ENCODE measurements at places on chromosomes 2 and 18. TPM values are rescaled to one million over a fixed set of nuclear protein-coding genes. Genes with fewer than 3 reads are reported as not detected.

DNA sequence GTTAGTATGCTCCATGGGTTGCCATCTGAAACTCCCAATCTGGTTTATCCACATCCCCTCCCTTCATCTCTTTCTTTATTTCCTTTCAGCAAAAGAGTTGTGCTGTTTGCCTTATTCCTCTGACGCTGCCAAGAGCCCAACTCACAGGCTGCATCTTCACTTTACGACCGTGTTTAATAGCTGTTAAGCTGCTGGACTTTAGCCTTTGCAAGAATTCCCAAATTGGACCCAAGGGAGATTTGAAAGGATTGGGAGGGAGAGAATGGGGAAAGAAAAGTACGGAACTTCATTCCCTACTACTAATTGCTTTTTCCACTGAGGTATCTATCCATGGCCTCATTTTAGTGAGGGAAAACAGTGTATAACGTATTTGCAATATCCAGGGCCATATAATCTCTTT lies 263.4 kb upstream of the MEIS1 start:
- H3K4me3 ChIP-seq = no peak overlapping the region
- H3K27ac ChIP-seq = no peak overlapping the region
- DNase-seq = no peak
- no peaks in the 10 kb centered on the region for H3K4me1 ChIP-seq
- no peaks in the 10 kb centered on the region for H3K36me3 ChIP-seq
- no peaks in the 10 kb centered on the region for H3K27me3 ChIP-seq

GRCh38 chr2:48482769-48483168 lies 47.2 kb upstream of the STON1 start:
- no peak overlapping the region for H3K27ac ChIP-seq
- H3K4me3 ChIP-seq = no peak overlapping the region
- H3K27me3 ChIP-seq = no peaks in the 10 kb centered on the region
- H3K36me3 ChIP-seq = peaks cover 2% of the 10 kb centered on the region
- peaks cover 4% of the 10 kb centered on the region for H3K4me1 ChIP-seq

GRCh38 chr2:200871151-200871550 lies 6.7 kb upstream of the CLK1 start:
- no peak for DNase-seq
- no peak overlapping the region for H3K27ac ChIP-seq
- no peaks in the 10 kb centered on the region for H3K36me3 ChIP-seq
- H3K4me1 ChIP-seq = peaks cover 2% of the 10 kb centered on the region

The REEP1 gene
- total RNA-seq = not detected

GRCh38 chr2:76472946-76473345 lies 762.2 kb upstream of the GCFC2 start:
- no peak overlapping the region for H3K27ac ChIP-seq
- no peaks in the 10 kb centered on the region for H3K36me3 ChIP-seq
- no peak overlapping the region for H3K4me3 ChIP-seq
- DNase-seq = no peak
- no peaks in the 10 kb centered on the region for H3K27me3 ChIP-seq

DNA sequence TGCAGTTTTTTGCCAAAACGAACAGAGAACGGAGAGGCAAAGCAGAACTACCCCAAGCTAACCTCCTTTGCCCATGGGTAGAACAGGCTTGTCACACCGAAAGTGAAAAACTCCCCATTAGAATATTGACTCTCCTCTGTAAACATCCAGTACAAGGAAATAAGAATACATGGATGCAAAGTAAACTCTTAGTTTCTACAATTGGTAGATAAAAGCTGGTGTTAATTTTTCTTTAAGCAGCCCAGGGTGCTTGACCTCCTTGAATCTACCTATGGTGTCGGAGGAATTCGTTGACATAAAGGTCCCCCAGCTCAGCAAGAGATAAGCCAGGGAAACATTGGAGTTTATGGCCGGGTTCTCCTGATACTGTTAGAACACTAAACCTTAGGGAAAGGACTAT lies 48.4 kb upstream of the DSG1 start:
- DNase-seq = no peak
- no peaks in the 10 kb centered on the region for H3K36me3 ChIP-seq
- no peak overlapping the region for H3K4me3 ChIP-seq
- no peaks in the 10 kb centered on the region for H3K27me3 ChIP-seq

The CFC1 gene
- not detected for total RNA-seq

- H3K36me3 ChIP-seq = no peaks in the 10 kb centered on the region
- peak overlapping the region; percentile 100 for H3K27ac ChIP-seq
- no peaks in the 10 kb centered on the region for H3K27me3 ChIP-seq
- DNase-seq = peak; percentile 96
Measured at GRCh38 chr2:88627856-88628570, 749 bp upstream of the EIF2AK3 start.

The SCYGR4 gene
- total RNA-seq = not detected

GRCh38 chr2:144370937-144371584 lies 148.9 kb downstream of the ZEB2 start:
- H3K4me1 ChIP-seq = peaks cover 3% of the 10 kb centered on the region
- H3K27ac ChIP-seq = no peak overlapping the region
- no peak overlapping the region for H3K4me3 ChIP-seq
- no peaks in the 10 kb centered on the region for H3K27me3 ChIP-seq
- H3K36me3 ChIP-seq = no peaks in the 10 kb centered on the region

DNA sequence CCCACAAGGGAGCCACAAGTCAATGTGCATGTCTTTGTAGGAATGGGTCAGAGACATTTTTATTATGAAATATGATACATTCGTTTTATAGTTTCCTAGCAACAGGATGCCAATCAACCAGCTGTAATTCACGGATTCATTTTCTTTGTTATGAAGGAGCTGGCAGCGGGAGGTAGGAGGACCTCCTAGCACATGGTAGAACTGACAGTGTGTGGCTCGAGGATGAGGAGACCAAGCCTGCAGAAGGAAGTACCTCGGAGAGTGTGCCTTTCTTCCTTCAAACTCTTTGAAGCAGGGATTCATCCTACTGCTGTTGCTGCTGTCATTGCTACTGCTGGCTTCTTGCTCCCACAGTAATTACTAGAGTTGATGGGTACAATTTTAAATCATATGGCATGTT lies 504.8 kb upstream of the KLHL29 start:
- H3K4me1 ChIP-seq = no peaks in the 10 kb centered on the region
- no peak for DNase-seq
- no peak overlapping the region for H3K4me3 ChIP-seq
- no peaks in the 10 kb centered on the region for H3K36me3 ChIP-seq
- no peak overlapping the region for H3K27ac ChIP-seq

- no peaks in the 10 kb centered on the region for H3K4me1 ChIP-seq
- H3K27me3 ChIP-seq = no peaks in the 10 kb centered on the region
- no peak overlapping the region for H3K27ac ChIP-seq
- no peaks in the 10 kb centered on the region for H3K36me3 ChIP-seq
- no peak overlapping the region for H3K4me3 ChIP-seq
- DNase-seq = no peak
Measured at GRCh38 chr18:27685091-27685490, 491.8 kb downstream of the CDH2 start.

GRCh38 chr2:23135481-23136100 lies 249.4 kb upstream of the KLHL29 start:
- H3K4me1 ChIP-seq = no peaks in the 10 kb centered on the region
- H3K36me3 ChIP-seq = no peaks in the 10 kb centered on the region
- H3K27ac ChIP-seq = no peak overlapping the region
- DNase-seq = no peak

DNA sequence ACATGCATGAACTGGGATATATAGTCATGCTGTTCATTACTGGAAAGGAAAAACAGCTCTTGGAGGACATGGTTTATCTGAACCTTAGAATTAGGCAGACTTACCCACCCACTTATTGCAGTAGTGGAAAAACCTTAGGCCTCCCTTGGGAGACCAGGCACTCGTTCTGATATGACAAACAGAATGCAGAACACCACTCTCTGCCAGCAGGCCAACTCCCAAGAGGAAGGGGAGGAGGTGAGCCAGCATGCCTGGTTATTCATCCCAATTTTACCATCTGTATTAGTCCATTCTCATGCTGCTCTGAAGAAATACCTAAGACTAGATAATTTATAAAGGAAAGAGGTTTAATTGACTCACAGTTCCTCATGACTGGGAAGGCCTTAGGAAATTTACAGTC lies 17.5 kb downstream of the C18orf63 start:
- DNase-seq = no peak
- H3K4me3 ChIP-seq = no peak overlapping the region
- no peaks in the 10 kb centered on the region for H3K36me3 ChIP-seq
- no peaks in the 10 kb centered on the region for H3K27me3 ChIP-seq
- no peak overlapping the region for H3K27ac ChIP-seq

The RAD51AP2 gene
- total RNA-seq = under 0.01 TPM

GRCh38 chr18:76467371-76468190 lies 27.5 kb downstream of the ZNF516 start:
- no peaks in the 10 kb centered on the region for H3K27me3 ChIP-seq
- H3K4me1 ChIP-seq = peaks cover 8% of the 10 kb centered on the region
- H3K27ac ChIP-seq = no peak overlapping the region
- H3K36me3 ChIP-seq = peaks cover 1% of the 10 kb centered on the region
- no peak for DNase-seq

DNA sequence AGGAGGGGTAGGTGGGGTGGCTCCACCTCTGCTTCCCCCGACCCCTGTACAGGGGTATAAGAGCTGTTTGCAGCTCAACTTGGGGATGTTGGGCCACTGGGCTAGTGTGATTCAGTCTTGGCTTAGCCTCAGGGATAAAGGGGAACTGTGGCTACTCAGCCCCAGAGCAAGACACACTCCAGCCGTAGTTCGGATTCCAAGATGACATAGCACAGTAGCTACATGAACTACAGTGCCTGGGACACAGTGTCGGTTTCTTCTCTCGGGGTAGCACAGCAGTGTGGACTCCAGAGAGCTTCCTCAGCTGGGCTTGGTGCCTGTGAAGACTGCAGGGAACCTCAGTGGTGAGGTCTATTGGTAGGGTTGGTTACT lies 21.1 kb downstream of the CARF start:
- H3K27ac ChIP-seq = no peak overlapping the region
- DNase-seq = no peak
- no peak overlapping the region for H3K4me3 ChIP-seq
- H3K27me3 ChIP-seq = no peaks in the 10 kb centered on the region

GRCh38 chr2:158677542-158677941 lies 117.6 kb upstream of the DAPL1 start:
- H3K4me3 ChIP-seq = no peak overlapping the region
- H3K27ac ChIP-seq = no peak overlapping the region
- no peak for DNase-seq
- peaks cover 2% of the 10 kb centered on the region for H3K36me3 ChIP-seq

GRCh38 chr18:6949800-6950586 lies 167.6 kb downstream of the LAMA1 start:
- no peaks in the 10 kb centered on the region for H3K4me1 ChIP-seq
- no peak overlapping the region for H3K27ac ChIP-seq
- H3K27me3 ChIP-seq = no peaks in the 10 kb centered on the region
- no peak overlapping the region for H3K4me3 ChIP-seq
- no peaks in the 10 kb centered on the region for H3K36me3 ChIP-seq

DNA sequence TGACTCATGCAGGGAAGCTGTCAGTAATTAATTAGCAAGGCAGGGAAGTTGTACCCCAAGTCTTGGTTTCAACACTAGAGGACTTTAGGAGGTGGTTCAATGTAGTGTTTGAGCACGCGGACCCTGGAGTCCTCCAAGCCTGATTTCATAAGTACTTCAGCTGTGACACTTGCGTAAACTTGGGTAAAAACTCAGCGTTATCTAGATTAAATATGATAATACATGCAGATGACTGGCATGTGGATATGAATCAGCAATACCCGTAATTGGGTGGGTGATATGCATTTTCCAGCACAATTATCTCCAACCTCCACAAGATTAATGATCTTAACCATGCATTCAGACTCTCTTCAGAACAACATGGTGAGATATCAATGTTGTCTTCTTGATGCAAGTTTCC lies 5.2 kb downstream of the UGT1A7 start:
- no peaks in the 10 kb centered on the region for H3K4me1 ChIP-seq
- H3K4me3 ChIP-seq = no peak overlapping the region
- H3K27ac ChIP-seq = no peak overlapping the region
- no peaks in the 10 kb centered on the region for H3K27me3 ChIP-seq
- no peaks in the 10 kb centered on the region for H3K36me3 ChIP-seq
- peak; percentile 42 for DNase-seq

GRCh38 chr2:100755441-100755840 lies 64.5 kb upstream of the NPAS2 start:
- H3K4me1 ChIP-seq = peaks cover 29% of the 10 kb centered on the region
- H3K36me3 ChIP-seq = no peaks in the 10 kb centered on the region
- no peaks in the 10 kb centered on the region for H3K27me3 ChIP-seq
- H3K27ac ChIP-seq = no peak overlapping the region
- H3K4me3 ChIP-seq = no peak overlapping the region

- no peak overlapping the region for H3K27ac ChIP-seq
- no peak overlapping the region for H3K4me3 ChIP-seq
- no peaks in the 10 kb centered on the region for H3K27me3 ChIP-seq
- peaks cover 2% of the 10 kb centered on the region for H3K4me1 ChIP-seq
- DNase-seq = no peak
Measured at GRCh38 chr2:181463588-181463987, 6.4 kb downstream of the ITGA4 start.

- DNase-seq = no peak
- H3K36me3 ChIP-seq = no peaks in the 10 kb centered on the region
- H3K4me3 ChIP-seq = no peak overlapping the region
- H3K27ac ChIP-seq = no peak overlapping the region
Measured at GRCh38 chr2:195648787-195649186, 8.2 kb upstream of the SLC39A10 start.

GRCh38 chr2:101112772-101113157 lies 38.4 kb downstream of the TBC1D8 start:
- no peak overlapping the region for H3K4me3 ChIP-seq
- DNase-seq = no peak
- H3K36me3 ChIP-seq = no peaks in the 10 kb centered on the region
- peak overlapping the region; percentile 43 for H3K27ac ChIP-seq

DNA sequence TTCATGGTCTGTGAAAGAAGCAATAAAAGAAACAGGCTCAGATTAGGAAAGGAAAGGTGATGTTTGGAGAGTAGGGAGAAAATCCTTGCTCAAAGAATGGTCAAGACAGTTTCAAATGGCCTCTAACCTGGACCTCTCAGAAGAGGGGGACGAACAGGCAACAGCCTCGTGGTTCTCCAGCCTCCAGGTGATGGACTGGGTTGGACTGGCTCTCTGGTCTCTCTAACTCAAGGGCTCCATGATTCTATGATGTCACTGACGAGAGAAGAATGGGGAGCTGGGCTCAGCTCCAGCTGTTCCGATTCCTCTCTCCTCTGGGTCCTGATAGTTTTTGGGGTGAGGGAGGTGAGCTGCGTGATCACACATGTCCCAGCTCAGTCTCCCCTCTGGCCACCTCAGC lies at the start of gene C2orf74:
TSS of gene C2orf74 (plus strand) at position 301 of the 400 bp plus-strand sequence. CDS start 327 bp downstream, outside the sequence.
- no peak within 1 kb of the TSS for H3K4me3 ChIP-seq
- no peaks in the 10 kb centered on the region for H3K4me1 ChIP-seq
- no peak within 1 kb of the TSS for H3K27ac ChIP-seq
- no peak for DNase-seq
- H3K27me3 ChIP-seq = no peaks in the 10 kb centered on the region
- no peaks in the 10 kb centered on the region for H3K36me3 ChIP-seq

The ANKRD36C gene
- total RNA-seq = 32.9 TPM

The MAP2 gene
- total RNA-seq = 51.0 TPM

DNA sequence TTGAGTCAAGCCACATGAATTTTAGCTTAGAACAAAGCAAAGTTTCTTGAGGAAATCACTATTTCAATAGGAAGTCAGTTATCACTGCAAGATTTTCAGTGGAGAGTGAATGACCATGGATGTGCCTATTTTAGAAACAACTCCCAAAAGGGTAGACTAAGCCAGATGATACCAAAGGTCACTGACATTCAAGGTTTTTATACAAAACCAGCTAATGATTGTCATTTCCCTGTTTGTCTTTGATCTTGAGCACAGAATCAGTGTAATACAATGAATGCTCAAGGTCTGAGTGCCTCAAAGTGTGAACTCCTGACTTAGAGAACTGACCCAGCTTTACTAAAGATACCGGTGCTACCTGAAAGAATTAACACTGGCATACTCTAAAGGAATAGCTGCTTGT lies 60.5 kb downstream of the CDH2 start:
- H3K36me3 ChIP-seq = no peaks in the 10 kb centered on the region
- H3K27ac ChIP-seq = no peak overlapping the region
- H3K4me3 ChIP-seq = no peak overlapping the region
- no peaks in the 10 kb centered on the region for H3K27me3 ChIP-seq
- no peak for DNase-seq
